ENCODE measurements at places on chromosomes 3 and 15.

DNA sequence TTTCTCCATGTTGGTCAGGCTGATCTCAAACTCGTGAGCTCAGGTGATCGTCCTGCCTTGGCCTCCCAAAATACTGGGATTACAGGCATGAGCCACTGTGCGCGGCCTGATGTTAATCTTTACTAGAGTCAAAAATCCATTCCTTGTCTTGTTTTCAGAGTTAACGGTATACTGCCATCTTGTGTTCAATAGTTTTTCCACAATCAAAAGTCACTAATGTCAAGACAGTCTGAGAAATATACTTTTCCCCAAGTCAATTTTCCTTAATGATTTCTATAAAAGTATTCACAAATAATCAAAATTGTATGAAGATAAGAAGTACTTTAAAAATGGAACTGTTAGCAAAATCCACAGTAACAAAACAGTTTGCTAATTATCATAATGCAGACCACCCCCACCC, 8.5 kb downstream of the CRBN start:
- DNase-seq, result no peak

DNA sequence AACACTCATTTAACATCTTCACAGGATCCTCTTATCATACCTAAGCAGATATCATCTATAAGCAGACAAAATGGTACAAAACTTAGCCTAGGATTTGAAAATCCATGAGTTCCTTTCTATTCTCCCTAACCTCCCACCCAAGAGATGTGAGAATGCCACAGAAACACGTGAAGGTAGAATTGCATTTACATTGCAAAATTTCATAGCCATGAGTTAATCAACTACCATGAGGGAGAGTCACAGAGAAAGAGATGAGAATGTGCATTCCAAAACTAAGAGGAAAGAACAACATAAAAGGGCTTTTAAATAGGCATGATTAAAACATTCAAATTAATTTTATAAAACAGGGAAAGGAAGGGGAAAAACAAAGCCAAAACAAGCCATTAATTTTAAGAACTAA, 806.2 kb downstream of the NTRK3 start:
- DNase-seq, result no peak

- DNase-seq, result no peak
Measured at GRCh38 chr3:140708815-140709214, 31.0 kb downstream of the TRIM42 start.

DNA sequence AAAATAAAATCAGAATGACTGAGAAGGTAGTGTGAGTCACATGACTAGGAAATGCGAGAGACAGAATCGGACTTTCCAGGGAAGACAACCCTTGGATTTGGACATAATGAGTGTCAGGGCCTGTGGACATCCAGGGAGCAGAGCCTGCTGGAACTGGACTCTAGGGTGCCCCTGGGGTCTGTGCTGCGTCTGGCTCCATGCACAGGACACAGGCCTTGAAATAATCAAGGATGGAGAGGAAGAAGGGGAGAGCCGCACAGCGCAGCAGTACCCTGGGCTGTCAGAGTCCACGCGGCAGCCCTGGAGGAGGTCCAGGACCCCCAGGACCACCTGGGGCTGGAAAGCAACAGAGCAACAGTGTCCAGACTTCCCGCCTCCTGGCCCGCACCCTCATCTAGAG, 173.7 kb downstream of the PDE8A start:
- DNase-seq, result no peak

DNA sequence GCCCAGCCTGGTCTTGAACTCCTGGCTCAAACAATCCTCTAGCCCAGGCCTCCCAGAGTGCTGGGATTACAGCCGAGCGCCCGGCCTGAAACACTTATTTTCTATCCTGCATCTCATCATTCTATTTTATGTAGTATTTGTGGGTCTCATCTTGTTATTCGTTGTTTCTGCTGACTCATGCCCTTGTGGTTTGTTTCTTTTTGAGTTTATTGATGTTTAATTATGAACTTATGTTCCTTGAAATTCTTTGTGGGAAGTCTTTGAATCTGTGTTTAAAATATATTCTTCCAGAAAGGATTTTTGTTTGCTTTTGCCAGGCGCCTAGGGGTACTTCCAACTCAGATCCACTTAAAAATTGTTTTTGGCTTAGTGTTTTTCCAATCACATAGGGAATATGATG, 78.3 kb upstream of the C15orf39 start:
- DNase-seq, result no peak

GRCh38 chr3:188662214-188662613, 508.3 kb downstream of the LPP start:
- no peak for DNase-seq

GRCh38 chr3:171699601-171700000, 110.7 kb downstream of the PLD1 start:
- DNase-seq, result no peak

DNA sequence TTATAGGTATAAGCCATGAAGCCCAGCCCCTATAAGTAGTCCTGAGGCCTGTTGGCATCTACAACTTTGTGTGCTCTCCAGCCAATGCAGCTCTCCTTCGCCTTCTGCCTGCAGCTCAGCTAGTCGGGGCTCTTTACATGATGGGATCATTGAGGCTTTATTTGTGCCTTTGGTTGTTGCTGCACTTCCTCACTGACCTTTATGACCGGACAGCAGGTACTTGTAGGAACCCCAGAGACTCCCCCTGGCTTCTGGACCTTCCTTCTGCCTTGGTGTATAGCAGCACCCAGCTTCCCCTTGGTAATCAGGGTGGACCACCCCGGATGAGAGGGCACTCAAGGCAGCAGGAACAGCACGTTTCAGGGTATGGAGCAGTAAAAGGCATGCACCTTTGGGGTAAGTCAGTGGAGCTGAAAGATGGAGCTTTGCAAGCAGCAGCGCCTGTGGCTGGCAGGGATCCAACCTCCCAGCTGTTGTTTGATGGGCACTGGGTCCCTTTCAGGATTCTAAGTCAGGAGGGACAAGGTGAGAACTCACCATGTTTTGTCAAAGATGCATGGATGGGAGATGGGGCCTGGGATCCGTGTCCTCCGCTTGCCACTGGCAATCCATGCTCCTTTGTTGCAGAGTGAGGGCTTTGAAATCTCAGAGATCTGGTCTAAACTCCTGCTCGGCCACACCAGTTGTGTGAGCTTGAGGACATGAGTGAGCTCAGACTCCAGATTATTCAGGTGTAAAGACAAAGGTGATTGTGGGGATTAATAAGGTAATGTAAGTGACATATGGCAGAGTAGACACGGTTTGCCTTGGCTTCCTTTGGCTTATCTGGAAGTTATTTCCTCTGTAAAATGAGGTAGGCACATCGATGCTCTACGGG, 65.1 kb upstream of the KLF13 start:
- DNase-seq, result no peak

DNA sequence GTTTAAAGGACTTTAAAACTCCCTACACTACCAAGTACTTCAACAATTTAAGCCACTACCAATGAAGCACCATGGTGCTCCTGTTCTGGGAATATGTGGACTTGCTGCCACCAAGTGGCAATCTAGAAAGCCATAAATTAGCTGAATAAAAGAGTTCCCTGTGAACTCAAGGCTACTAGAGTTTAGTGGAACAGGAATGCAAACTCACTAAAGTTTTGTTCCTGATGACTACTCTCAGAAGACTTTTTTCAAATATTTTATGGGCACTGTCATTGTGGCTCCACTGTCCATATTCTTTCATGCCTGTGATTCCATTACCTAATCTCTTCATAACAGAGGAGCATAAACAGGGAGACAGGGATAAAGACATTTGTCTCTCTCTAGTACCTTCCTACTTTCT, 63.9 kb downstream of the TMCC1 start:
- DNase-seq, result no peak

DNA sequence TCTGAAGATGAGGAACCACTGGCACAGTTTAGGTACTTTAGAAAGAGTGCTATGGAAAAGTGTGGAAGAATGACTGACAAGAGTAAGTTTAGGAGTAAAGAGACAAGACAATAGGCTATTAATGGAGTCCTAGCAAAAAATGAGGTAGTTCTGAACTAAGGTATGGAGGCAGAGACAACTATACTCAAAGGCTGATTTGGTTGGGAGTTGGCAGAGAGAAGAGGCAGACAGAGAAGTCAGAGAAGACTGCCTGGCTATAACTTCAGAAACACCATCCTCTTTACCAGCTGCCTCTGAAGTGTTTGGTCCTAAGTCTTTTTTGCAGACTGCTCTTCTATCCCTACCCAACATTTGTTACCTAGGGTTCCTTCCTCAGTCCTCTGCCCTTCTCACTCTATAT, 19.2 kb downstream of the DYNC1LI1 start:
- no peak for DNase-seq

GRCh38 chr3:148330542-148330941, 367.2 kb upstream of the AGTR1 start:
- DNase-seq, result no peak

DNA sequence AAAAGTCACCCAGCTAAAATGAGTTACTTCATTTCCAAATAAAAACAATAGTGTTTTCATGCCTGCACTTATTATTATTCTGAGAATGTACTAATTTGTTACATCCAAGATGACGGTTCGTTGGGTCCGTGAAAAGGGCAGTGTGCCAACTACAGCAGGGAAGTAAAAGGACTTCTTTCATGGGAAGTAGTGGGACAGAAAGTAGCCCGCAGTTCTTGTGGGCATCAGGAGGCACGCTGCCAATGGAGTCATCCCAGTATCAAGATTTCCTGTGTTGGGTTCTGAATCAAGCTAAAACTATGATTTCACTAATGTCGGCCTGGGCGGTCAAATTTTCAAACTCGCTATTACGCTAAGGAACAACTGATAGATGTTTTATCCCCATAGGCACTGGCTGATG, 254.5 kb upstream of the SOX2 start:
- no peak for DNase-seq

DNA sequence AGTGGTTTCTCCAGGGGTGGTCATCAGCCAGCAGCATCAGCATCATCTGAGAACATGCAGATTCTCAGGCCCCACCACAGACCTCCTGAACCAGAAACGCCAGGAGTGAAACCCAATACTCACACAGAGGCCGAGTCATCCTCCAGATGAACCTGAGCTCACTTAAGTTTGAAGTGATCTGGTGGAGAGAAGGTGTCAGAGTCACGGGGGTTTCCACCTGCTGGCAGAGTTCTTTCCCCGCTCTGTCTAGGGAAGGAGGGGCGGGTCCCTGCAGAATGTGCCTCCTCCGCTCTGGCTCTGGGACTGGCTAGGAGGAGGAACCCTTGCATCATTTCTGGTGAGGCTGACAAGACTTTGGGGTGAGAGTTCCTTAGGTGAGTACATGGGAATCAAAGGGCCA, 13.3 kb upstream of the KIF23 start:
- DNase-seq, result no peak

DNA sequence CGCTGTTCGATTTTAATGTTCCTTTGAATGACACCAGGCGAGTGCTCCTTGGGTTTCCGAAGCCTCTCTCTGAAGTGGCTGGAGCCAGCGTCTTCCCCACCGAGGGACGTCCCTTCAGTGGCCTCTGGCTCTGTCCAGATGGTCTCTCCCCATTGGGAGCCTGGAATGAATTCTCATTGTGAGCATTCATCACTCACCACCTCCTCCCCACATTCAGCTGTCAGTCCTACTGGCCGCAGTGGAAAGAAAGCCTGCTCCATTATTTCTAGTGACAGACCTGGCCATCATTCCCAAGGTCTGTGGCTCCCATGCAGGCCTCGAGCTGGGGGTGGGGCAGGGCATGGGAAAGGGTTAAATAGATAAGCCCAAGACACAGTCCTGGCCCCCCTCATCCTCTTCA, 35.2 kb downstream of the ZNF710 start:
- DNase-seq, result no peak

GRCh38 chr15:77992356-77993222, 84.9 kb downstream of the TBC1D2B start:
- DNase-seq, result no peak

DNA sequence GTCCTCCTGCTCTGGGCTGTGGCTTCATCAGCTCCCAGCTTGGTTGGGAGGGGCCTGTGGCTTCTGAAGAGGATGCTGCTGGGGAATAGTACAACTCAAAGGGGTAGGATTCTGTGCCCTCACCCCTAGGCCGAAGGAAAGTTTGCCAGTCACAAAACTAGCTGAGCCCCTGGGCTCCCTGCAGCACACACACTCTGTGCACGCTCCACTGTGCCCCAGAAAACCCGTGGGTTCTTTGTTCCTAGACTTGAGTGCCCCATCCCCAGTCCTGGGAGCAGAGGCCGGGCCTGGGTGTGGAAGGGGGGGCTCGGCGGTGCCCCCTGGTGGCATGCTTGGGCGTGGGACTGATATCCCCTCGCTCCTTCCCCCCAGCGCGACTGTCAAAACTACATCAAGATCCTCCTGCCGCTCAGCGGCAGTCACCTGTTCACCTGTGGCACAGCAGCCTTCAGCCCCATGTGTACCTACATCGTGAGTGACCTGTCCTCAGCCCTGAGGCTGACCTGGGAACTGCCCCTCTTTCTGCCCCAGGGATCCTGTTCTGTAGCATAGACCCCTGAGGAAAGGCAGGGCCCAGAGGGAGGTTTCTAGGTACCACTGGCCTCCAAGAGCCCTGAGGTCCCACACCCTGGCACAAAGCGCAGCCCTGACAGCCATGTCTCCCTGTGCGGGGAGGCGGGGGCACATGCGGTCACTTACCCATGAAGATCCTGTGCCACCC, 14.2 kb downstream of the CIB1 start:
- no peak for DNase-seq

- no peak for DNase-seq
Measured at GRCh38 chr3:56787784-56788256, 13.9 kb downstream of the ARHGEF3 start.

DNA sequence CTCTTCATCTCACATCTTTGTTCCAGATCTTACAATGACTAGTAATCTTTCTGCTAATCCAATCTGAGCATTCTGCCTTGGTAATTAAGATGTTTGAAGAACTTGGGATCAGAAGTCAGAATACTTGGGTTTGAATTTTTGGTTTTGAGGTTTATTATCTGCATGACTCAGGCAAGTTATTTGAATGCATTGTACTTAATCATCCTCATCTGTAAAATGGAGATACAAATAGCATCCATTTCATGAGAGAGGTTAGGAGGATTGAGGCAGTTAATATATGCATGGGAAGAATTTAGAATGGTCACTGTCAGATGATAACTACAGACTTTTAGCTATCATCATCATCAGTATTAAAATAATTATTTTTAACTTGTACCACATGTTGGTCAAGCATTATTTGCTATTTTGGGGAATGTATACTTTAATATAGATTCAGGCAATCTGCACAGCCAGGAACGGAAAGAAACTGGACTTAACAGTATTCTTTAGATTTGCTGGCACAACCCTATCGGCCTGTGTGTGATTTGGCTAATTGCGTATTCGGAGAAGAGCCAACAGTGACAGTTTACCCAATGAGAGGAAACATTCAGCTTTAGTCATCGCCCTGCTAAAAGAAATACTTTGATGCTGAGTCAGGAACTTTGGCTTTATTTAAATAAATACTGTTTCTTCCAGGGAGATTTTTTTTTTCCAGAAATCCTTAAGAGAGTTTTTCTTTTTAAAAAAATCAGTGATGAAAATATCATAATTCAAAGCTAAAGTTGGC, 600.0 kb downstream of the ROBO1 start:
- DNase-seq, result no peak

DNA sequence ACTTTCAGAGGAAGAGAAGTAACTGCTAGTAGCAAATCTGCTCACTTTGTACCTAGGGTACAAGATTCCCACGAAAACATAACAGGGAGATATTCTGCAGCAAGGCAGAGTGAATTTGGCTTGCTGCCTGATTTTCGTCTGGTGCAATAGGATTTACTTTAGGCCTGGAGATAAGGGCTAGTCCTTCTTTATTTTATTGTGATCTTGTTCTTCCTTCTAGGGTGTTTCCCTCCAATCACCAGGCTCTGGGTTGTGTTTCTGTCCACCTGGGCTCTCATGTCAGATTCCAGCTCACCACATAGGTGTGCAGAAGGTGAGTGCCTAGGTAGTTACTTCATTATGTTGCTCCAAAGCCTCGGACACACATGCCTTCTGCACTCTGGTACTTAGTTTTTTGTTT, 211.8 kb upstream of the RGMA start:
- DNase-seq, result no peak
